ENCODE measurements at places on chromosomes 13 and 19. TPM values are rescaled to one million over a fixed set of nuclear protein-coding genes. Genes with fewer than 3 reads are reported as not detected.

The SH2D3A gene
- 0.13 TPM for total RNA-seq

GRCh38 chr19:4172861-4173473, 9.4 kb downstream of the SIRT6 start:
- peak; percentile 55 for DNase-seq

- peak; percentile 91 for DNase-seq
Measured at GRCh38 chr19:51799034-51799773, 4.2 kb downstream of the FPR3 start.

The IZUMO2 gene
- not detected for total RNA-seq

- no peak for DNase-seq
Measured at GRCh38 chr19:31152906-31153305, 196.3 kb downstream of the TSHZ3 start.

- DNase-seq, result no peak
Measured at GRCh38 chr13:49064476-49064875, 88.8 kb downstream of the FNDC3A start.

The S1PR2 gene
- 11.2 TPM for total RNA-seq

DNA sequence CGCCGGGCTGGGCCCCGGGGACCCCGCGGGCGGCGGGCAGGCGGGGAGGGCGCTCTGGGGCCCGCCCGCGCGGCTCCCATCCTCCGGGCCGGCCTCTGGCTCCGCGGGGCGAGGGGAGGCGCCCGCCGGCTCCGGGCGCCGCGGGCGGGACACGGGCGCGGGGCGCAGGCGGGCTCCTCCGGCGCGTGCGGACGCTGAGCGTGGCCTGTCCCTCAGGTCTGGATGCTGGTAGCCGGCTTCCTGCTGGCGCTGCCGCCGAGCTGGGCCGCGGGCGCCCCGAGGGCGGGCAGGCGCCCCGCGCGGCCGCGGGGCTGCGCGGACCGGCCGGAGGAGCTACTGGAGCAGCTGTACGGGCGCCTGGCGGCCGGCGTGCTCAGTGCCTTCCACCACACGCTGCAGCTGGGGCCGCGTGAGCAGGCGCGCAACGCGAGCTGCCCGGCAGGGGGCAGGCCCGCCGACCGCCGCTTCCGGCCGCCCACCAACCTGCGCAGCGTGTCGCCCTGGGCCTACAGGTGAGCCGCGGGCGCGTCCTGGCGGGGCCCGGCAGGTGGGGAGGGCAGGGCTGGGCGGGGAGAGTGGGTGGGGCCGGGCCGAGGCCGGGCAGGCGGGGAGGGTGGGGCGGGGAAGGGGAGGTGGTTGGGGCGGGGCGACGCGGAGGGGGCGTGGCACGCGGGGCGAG, 420 bp downstream of the IL17D start:
- DNase-seq, result peak; percentile 90

The ERICH4 gene
- not detected for total RNA-seq

The TEX26 gene
- total RNA-seq, result 0.09 TPM

The PABPC3 gene
- total RNA-seq, result 0.09 TPM

DNA sequence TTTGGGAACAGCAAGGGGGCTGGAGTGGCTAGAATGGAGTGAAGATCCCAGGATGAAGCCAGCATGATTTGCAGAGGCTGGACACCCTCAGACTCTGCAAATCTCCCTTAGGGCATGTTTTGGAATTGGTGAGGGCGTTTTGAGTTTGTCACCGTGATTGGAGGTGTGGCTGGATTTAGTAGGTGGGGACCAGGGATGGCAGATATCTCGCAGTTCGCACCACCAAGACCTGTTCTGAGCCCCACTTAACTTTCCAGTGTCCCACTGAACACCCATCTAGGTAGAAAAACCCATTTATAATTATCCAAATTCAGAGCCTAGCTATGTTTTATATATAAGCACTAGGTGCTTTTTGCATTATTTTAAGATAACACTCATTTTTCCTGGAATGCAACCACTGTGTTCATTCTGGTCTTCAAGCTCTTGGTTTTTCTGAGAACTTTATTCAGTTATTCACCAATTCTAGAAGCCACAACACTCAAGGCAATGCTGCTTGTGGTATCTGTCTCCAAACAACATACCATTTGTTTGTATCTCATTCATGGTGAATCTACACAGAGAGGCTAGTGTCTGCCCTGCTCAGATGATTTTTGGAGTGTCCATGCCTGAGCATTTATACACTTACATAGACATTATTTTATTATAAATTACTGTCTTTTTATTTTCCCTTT, 3.0 kb upstream of the NANOS2 start:
- DNase-seq, result no peak

DNA sequence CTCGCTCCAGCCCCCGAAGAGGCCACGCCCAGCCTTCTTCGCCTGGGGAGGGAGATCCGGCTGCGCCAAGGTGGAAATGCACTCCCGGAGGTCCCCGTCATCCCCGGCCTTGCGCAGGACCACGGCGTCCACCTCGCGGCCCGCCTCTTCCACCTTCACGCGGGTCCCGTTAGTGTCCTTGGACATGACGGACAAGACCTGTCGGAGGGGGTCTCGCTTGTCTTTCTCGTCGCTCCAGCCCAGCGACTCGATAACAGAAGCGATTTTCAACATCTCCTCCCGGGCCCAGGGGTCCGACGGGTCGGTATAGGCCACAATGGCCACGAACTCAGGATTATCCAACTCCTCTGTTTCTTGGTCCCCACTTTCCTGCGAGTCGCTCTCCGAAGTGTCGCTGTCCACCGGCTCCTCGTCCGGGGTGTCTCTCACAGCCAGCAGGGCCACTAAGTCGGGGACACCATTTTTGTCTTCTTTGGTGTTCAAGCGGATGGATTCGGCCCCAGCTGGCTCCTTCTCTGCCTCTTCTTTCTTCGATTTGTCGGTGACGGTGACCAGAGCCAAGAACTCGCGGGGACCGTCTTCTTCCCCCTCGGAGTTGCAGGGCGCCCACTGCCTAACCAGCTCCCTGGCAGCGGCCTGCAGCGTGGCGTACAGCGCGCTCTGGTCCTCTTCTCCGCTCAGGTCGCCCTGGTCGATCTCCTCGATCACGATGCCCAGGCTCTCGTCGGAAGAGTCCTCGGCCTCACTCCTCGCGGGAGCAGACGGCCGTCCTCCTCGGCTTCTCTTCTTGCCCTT, 1.3 kb downstream of the PNMA8B start:
- peak; percentile 9 for DNase-seq

- DNase-seq, result peak; percentile 43
Measured at GRCh38 chr13:113929628-113930615, 44.0 kb downstream of the C13orf46 start.

DNA sequence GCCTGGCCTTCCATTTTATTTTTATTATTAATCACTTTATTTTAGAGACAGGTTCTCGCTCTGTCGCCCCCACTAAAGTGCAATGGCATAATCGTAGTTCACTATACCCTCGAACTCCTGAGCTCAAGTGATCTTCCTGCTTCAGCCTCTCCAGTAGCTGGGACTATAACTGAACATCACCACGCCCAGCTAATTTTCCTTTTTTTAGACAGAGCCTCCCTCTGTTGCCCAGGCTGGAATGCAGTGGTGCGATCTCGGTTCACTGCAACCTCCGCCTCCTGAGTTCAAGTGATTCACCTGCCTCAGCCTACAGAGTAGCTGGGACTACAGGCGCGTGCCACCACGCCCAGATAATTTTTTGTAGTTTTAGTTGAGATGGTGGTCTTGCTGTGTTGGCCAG, 6.7 kb upstream of the PAN3 start:
- no peak for DNase-seq

The ZNF439 gene
- total RNA-seq, result 5.1 TPM

The KLK2 gene
- total RNA-seq, result not detected

DNA sequence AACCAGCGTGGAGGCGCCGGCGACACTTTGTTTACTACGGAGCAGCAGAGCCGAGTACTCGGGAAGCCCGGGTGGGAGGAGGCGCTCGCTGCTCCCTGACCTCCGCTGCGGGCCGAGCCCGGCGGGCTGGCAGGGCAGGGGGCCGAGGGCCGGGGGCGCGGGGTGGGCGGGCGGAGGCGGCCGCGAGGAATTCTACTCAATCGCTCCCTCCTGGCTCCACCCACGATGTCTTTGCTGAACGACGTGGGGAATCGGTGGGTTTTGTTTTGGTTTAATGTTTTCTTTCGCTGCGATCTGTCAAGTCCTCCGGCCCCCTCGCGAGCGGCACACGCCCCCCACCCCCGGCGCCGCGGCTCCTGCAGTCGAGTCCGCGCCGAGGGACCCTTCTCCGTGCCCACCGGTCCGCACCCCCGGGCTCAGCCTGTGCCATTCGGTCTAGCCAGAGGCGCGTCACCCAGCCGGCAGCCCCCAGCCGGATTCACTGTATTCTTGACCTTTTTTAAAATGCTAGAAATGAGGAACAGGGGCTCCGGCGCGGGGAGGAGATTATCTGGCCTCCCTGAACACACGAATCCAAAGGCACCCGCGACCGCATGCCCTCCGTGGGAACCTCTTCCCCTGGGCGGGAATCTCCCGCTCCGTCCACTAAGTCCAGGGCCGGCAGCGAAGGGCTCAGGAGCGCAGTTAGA, 636 bp upstream of the FOXO1 start:
- no peak for DNase-seq

The GDF15 gene
- 0.62 TPM for total RNA-seq

- DNase-seq, result peak; percentile 89
Measured at GRCh38 chr19:47227352-47228167, 3.4 kb downstream of the BBC3 start.

The SIN3B gene
- 15.0 TPM for total RNA-seq

- DNase-seq, result no peak
Measured at GRCh38 chr13:34000955-34001354, 183.0 kb downstream of the RFC3 start.

The SPACA4 gene
- not detected for total RNA-seq
